ENCODE measurements at places on chromosomes 7 and 10.
A peak's percentile ranks its signal among the peaks of the same experiment; 100 is the strongest.

DNA sequence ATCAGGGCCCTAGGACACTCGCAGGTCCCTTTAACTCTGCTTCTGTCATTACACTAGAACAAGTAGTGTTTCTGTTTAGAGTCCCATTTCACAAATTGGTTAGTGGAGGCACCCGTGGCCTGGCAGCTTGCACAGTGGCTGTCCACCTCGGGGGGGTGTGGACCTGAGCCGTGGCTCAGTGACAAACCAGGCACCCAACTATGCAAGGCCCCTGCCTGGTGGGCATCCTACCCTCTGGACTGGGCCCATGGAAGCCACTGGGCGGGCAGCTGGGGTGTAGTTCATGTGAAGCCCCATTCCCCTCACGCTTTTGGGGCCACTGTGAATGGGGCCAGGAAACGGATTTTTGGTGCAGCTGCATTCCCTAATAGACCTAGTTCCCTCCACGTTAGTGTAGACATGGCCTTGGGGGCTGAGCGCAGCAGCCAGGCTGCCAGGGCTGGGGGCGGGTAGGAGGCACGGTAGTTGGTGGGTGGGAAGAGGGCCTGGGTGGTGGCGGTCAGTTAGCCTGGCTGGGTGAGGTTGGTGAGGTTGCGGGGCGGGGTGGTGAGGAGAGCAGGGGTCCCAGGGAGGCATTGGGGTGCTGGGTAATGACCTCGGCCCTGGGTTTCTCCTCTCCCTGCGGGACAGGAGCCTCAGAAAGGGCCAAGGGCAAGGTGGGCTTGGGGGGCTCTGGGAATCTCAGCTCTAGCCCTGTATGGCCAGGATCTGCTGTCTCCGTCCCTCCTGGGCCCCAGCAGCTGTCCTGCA lies 18.7 kb downstream of the ZNF316 start:
- no peak for DNase-seq

DNA sequence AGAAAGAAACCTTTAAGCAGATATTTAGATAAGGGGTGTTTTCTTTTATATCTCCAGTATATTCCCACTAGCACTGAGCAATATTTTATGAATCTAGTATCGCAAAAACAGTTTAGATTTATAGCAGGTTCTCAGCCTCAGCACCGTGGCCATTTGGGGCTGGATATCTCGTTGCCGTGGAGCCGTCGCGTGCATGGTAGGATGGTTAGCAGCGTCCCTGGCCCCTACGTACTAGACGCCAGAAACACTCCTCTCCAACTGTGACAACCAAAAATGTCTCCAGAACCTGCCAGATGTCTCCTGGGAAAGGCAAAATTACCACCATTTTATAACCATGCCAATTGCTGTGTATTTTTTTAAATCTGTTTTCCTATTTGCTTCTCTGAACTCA lies 172.9 kb downstream of the CACNB2 start:
- DNase-seq = no peak

- DNase-seq = no peak
These were observed 147.4 kb upstream of the WNT16 start for GRCh38 chr7:121181357-121181756.

DNA sequence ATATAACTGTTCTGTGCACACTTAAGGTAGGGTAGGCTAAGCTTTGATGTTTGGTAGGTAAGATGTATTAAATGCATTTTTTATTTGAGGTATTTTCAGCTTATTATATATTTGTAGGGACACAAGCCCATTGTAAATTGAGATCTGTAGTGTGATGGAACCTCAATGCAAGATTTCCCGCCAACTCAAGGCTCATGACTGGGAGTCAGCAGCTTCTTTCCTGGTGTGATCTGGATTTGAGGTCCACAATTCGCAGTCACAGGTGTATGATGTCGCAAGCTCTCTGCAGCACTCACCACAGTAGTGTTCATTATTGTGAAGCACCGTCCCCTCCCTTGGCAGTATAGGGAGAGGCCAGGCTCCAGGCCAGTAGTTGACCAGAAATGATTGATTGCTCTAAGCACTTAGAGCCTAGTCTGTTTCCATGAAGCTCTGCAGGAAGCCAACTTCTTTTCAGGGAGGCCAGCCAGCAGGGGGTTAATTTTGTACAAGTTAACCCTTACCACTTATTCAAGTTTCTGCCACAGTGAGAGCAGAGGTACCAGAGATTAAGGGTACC lies 54.9 kb downstream of the SEM1 start:
- DNase-seq = no peak

- no peak for DNase-seq
These were observed 1.6 kb downstream of the AKR1D1 start for GRCh38 chr7:138077809-138078208.

DNA sequence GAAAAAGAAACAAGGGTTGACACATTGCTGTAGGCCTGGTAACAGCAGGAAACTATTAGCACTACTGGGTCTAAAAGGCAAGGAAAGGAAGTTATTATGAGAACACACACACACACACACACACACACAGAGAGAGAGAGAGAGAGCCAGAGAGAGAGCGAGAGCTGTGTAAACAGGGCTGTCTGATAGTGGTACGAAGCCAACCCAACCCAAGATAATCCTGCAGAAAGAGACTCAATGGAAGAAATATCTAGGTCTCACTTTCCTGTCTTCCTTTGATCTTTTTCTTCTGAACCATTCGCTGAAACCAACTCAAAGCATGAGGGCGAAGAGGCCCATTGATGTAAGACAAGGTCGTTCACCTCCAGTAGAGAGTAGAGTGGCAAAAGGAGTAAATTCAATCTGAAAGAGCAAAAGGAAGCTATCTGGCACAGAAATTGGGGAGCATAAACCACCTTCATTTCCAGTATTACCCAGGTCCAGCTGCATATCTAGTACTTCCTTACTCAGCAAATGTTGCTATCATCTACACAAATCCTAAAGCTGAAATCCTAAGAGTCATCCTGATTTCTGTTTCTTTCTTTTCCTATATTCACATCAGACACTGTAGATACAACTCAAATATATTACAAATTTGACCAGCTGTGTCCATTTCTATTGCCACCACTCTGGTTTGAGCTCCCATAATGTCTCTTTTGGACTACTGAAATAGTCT lies 110.2 kb downstream of the TMEM26 start:
- peak; percentile 6 for DNase-seq

DNA sequence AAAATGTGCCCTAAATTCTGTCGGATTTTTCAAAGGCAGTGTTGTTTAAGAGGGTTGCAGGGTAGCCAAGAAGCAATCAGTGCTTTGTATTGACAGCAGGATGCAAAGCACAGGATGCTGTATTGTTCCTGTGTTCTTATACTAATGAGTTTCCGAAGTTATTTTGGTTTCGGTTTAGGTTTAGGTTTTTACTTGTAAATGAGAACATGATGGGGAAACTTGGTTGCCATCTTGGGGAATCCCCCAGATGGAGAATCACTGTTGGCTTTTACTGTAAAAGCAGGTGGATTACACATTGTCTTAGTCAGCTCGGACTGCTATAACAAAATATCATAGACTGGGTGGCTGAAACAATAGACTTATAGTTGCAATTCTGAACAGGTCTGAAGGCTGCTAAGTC lies 72.1 kb downstream of the INHBA start:
- DNase-seq = no peak

GRCh38 chr7:70035519-70035918 lies 437.2 kb downstream of the AUTS2 start:
- DNase-seq = no peak

DNA sequence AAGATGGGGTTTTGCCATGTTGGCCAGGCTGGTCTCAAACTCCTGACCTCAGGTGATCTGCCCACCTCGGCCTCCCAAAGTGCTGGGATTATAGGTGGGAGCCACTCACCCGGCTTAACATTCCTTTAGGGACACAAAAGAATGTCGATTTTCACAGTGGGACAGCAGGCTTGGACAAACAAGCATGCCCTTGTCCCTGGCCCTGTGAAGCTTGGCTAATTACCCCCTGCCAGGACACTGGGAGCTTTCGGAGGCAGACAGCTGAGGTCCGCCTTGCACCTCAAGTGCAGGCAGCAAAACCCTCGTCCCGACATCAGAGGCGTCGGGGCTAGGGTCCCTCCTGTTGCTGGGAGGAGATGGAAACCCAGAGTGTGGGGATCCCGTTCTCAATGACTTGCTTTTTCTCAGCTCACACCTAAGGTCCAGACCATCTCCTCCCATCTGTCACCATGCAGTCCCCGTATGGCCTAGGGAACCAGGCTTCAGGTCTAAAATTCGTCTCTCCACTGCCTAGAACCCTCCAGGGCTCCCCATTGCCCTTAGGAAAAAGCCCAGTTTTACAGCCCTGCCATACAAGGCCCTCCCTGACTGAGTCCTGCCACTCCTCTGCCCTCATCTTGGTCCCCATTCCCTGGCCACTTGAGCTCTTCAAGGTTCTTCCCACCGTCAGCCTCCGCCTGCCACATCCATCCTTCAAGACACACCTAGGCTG lies 6.3 kb upstream of the CLIP2 start:
- no peak for DNase-seq

DNA sequence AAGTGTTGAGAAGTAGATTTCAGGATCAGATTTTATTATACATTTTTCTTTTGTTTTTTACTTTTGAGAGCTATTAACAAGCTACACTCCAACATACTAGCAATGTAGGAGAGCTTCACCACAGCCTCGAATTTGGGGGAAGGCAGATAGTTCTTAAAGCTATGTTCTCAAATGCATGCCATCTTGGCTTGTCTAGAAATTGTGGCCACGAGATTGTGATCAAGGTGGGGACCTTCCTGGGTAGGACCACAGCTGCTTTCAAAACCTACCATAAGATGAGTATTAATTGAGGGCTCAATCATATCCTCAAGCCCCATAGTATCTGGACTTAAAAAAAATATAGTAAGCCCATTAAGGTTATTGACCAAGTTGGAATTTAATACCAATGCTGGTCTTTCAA lies 27.9 kb upstream of the JAZF1 start:
- no peak for DNase-seq

DNA sequence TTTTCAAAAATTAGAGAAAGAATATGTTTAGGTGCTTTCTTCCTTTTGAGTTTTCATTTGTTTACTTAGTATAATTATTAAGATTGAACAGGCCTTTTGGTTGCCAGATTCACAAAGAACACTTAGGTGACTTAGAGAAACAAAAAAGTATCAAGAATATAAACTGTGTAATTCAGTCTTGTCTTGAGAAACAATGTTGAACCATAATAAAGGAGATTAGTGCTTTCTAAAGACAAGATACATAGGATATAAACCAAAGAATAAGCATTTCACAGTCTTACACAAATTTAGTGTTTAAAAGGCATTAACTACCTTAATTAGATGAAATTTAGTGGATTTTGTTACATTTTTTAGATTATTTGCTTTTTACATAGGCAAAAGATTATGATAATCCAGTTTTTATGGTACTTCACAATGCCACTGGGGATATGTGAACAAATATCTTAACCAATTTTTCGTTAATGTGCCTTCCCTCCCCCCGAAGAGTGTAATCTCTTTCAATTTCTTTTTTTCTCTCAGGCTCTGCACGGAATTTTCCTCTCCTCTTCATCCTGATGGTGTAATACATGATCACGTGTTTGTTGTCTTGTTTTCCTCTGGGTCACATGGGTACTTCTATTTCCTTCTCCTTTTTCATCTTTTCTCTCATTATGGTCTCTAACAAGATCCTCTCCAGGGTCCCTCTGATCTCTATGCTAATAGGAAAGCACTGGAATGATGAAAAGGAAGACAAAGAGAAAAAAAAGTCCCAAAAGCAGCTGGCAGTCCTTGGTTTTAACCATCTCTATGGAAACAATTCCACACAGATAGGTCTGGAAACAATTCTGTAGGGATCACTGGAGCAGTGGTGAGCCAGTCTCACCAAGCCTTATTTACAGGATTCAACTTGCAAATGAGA lies 3.7 kb upstream of the HNRNPH3 start:
- peak; percentile 94 for DNase-seq

GRCh38 chr7:11946794-11947193 lies 114.8 kb upstream of the THSD7A start:
- DNase-seq = no peak

DNA sequence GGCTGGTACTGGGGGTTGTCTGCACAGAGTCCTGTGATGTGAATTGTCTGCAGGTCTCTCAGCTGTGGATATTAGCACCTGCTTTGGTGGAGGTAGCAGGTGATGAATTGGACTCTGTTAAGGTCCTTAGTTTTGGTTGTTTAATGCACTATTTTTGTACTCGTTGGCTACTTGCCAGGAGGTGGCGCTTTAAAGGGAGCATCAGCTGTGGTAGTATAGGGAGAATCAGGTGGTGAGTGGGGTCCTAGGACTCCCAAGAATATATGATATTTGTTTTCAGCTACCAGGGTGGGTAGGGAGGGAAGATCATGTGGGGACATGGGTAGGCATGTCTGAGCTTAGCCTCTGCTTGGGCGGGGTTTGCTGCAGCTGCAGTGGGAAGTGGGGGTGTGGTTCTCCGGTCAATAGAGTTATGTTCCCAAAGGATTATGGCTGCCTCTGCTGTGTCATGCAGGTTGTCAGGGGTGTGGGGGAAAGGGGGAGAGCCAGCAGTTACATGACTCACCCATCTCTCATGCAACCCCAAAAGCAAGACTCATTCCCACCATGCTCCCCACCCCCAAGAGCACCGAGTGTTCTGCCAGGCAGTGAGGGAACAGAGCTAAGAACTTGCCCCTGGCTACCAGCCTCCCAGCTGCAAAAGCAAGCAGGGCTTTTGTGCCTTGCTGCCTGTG lies 53.7 kb upstream of the ZNF273 start:
- peak; percentile 65 for DNase-seq

- no peak for DNase-seq
These were observed 67.2 kb upstream of the AUTS2 start for GRCh38 chr7:69531050-69531449.

GRCh38 chr7:55508221-55509011 lies 63.9 kb downstream of the VOPP1 start:
- DNase-seq = no peak

DNA sequence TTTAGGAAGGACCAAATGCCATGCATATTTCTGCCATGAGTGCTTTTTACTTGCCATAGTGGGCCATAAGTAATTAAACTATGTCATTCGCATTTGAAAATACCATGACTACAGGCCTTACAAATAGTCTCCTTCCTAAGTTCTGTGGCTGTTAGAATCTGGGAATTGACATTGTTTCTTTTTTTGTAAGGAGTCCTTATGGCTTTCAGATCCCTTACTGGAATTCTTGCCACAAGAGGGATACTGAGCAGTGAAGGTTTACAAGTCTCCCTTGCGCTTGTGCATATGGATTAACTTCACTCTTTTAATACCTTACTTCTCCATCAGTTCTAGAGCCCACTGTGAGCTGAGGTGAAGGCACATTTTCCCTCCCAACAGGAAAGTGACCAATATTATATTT lies 166.0 kb downstream of the NRG3 start:
- DNase-seq = no peak

DNA sequence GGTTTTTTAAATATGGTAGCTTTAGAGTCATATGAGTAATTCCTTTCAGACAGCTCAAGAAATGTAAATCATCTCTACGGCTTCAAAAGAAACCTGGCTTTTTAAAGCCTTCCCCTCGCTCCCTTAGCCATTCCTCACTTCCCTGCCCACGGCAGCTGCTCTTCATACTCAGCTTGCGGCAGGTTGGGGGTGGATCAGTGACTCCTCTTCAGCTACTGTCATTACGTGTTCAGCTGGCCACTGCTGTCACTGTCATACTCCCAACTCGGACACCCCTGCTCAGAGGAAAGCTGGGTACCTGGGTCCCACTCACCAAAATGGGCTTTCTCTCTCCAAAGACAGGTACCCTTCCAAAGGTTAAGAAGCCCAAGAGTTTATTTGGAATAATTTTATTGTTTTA lies 6.6 kb downstream of the YWHAG start:
- no peak for DNase-seq

- DNase-seq = no peak
These were observed 250.5 kb upstream of the PCDH15 start for GRCh38 chr10:55051515-55051914.

Data from DMS53 (cell line).